ENCODE measurements at places on chromosomes 4 and X.
A peak's percentile ranks its signal among the peaks of the same experiment; 100 is the strongest.

- DNase-seq = no peak
These were observed 8.0 kb upstream of the BANK1 start for GRCh38 chr4:101782546-101782945.

GRCh38 chr4:85774000-85774399, 299.1 kb downstream of the ARHGAP24 start:
- no peak for DNase-seq

- DNase-seq = no peak
These were observed 252.3 kb upstream of the WDFY3 start for GRCh38 chr4:85218756-85219155.

GRCh38 chr4:83392562-83392961, 57.9 kb upstream of the HPSE start:
- DNase-seq = no peak

- no peak for DNase-seq
These were observed 7.0 kb downstream of the TNIP3 start for GRCh38 chr4:121156822-121157769.

GRCh38 chr4:121737846-121738554, 27.0 kb downstream of the SMIM43 start:
- DNase-seq = no peak

GRCh38 chrX:55057675-55058249, 17.1 kb upstream of the PAGE2B start:
- DNase-seq = no peak

GRCh38 chr4:44487341-44487740, 38.7 kb upstream of the KCTD8 start:
- DNase-seq = no peak

GRCh38 chrX:20623448-20623847, 356.7 kb upstream of the RPS6KA3 start:
- DNase-seq = peak; percentile 0

- no peak for DNase-seq
These were observed 21.8 kb downstream of the SPANXC start for GRCh38 chrX:141220342-141221008.

Data from stimulated activated CD4-positive, alpha-beta T cell treated with anti-CD3 and anti-CD28 coated beads, Interleukin-1b, Interleukin-23, amount 100 ng/mL, for 24 hours (primary cell).